NCI-H2227 treated with DMSO at 0.1 percent for 48 hours (cell line): ENCODE measurements at places on chromosomes 5 and 9.

DNA sequence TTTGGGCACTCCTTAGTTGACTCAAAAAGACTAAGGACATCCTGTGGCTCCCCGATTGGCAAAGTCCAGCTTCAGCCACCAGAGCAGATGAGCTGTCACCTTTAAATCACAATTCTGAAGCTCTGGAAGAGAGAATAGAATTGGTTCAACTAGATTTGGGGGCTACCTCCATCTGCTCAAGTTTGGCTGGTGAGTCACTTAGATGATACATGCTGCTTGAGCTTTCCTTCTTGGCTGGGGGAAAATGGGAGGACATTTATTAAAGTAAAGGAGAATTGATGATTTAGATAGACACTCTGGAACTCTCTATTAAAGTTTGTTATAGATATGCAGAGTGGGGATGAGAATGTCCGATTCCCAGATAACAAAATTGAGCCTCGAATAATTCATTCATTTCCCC, 30.0 kb upstream of the GRIA1 start:
- no peak for DNase-seq

DNA sequence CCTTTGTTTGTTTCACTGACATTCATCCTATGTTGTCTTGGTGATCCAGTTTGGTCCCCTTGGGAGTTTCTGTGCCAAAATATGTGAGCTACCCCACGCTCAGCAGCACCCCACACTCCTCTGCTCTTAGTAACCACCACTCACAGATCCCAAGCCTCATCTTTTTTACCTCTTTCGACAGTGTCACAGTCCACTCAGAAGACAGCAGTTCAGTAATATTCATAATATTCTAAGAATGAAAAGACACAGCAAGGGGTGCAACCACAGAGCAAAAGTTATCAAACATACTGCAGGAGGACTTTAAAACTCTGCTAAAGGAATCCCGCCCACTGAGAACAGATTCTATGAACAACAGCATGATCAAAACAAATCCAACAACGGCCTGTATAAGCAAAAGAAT, 28.2 kb downstream of the RNF130 start:
- DNase-seq = no peak

GRCh38 chr5:135060021-135060420, 26.0 kb upstream of the PITX1 start:
- no peak for DNase-seq

DNA sequence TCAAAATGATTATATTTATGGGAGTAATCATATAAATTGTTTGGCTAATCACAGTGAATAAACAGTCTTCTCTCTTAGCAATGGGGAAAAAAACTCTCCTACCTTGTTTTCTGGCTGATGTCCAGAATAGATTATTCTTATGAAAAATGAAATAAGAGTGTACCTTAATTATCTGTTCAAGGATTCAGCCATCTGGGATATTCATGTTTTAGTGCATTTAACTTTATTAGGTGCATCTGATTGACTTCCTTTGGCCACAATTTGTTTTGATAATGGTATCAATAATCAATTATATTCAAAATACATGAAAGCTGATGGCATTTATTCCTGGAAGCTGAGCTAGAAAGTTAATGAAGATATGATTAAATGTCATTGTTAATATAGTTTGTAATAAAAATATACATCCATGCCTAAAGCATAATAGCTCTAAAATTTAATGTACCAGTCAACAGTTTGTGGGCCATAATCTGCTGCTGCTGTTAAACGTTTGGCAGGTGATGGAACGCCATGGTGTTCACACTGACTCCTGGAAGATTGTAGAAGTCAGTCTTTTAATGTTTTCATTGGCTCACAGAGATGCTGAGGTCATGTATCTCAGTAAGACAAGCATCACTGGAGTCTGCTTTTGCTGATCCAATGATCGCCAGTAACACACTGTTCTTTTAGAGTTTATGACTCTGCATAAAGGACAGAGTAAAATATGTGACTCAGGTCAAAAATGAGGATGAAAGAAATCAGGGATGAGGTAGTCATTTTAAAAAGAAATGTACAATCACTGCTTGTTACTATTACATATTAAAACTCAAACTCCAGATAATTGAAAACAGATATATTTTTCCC, 105.8 kb downstream of the ISL1 start:
- no peak for DNase-seq

GRCh38 chr9:74577956-74578355, 80.8 kb downstream of the RORB start:
- DNase-seq = no peak

DNA sequence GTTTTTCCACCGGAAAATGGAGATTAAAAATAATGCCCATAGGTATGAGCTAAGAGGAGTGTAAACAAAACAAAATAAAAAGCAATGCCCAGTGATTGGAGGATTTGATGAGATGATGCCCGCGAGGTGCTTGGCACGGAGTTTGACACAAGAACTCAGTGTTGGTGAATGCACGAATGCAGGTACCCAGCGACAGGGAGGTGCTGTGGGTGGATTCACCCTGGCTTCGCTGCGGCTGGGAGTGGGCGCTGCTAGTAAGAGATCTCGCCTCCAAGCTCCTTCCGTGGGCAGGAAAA, 526 bp upstream of the STXBP1 start:
- DNase-seq = no peak

GRCh38 chr5:148491015-148491792, 107.4 kb downstream of the FBXO38 start:
- no peak for DNase-seq

- DNase-seq = no peak
Measured at GRCh38 chr9:82149501-82149946, 161.0 kb downstream of the SPATA31D1 start.

GRCh38 chr9:11356067-11356466, 743.3 kb upstream of the PTPRD start:
- DNase-seq = no peak

DNA sequence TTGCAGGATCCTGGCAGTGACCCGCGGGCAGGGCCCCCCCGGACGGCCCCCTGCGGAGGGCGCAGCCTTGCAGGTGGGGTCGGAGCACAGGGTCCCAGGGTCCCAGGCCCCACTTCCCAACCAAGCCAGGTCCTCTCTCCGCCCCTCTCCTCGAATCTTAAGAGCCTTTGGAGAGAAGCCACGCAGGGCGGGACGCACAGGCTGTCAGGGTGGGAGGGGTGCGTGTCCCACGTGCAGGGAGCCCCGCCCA, 18.4 kb upstream of the EGFL7 start:
- no peak for DNase-seq

GRCh38 chr5:172860520-172861443, 26.7 kb downstream of the ERGIC1 start:
- no peak for DNase-seq
